ENCODE measurements at places on chromosomes 3 and 15.

DNA sequence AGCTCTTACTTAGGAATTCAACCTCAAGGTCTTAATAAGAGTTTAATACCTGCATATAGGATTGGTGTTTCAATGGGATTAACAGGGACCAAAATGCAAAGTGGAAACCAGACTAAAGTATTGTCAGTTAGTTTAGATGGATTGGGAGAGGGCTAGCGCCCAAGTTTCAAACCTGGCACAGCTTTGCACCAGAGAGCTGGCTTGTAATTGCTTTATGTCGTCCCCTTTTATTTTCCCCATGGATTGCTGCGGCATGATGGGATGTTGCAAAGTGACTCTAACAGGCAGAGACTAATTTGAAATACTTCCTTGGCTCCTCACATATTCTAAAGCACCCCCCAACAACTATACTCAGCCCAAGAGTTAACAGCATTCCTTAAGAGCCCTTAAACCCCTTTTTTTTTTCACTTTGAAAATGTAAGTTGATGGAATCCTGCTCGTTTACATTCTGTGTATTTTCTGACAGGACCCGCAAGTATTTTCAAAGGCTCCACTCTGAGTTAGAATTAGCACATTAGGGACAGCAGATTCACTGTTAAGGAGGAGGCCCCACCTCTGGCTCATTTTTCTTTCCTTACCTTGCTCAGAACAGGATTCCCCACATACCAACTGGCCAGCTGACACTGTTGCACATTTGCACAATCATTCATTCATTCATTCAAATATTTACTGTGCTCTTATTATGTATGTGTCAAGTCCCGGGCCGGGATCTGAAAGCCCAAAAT is 214.2 kb downstream of the ERC2 start:
- DNase-seq = no peak

GRCh38 chr3:64716110-64716710 is 28.4 kb upstream of the ADAMTS9 start:
- DNase-seq = no peak

DNA sequence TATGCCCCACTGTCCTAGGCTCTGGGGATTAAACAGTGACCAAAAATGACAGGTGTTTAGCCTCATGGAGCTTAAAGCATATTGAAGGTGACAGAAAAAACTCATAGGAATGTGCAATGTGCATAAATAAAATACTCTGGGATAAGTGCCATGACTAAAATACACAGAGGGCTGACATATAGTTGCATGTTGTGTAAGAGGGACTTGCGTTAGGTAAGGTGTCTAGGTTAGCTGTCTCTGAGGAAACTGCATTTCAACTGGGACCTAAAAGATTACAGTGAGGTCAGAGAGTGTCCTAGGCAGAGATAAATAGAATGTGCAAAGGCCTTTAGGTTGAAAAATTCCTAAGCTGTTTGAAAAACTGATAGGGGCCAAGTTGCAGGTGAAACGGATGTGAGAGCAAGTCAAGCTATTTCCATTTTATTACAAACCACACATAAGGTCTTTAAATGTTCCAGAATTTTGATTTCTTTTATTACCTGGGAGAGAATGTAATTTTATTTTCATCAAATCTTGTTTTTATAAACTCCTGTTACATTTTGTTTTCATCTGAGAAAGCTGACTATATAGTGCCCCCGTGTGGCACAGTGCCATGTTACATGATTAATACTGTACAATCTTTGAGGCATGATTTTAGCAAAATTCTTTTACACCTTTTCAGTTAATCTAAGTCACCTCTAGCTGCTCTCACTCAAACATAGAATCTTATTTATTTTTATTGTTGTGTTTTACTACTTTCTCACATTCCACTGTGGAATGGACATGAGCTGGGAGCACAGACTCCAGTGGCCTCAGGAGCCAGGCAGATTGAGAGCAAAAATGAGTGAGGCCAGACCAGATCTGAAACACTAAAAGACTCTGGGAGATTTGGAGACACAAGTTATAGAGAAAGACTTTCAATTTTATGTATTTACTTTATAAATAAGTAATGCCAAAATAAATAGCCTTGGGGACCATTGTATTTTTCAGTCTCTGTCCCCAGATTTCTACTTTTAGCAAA is 259.6 kb upstream of the ZNF717 start:
- no peak for DNase-seq

DNA sequence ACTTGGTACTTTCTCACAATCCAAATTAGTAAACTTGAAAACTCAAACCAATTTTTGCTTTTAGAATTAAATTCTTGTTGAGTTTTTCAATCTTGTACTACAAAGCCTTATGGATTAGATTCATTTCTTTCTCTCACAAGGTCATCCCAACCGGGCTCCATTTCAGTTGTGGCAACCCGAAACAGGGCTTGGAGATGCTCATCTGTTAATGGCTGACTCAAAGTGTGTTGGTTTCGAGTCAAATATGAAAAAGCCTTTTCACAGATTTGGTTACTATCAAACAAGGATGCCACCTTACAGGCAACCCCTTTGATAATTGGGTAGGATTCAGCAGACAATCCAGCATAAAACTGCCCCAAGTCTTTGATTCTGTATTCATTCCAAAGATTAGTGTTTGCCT is 1.8 kb downstream of the EPM2AIP1 start:
- no peak for DNase-seq

DNA sequence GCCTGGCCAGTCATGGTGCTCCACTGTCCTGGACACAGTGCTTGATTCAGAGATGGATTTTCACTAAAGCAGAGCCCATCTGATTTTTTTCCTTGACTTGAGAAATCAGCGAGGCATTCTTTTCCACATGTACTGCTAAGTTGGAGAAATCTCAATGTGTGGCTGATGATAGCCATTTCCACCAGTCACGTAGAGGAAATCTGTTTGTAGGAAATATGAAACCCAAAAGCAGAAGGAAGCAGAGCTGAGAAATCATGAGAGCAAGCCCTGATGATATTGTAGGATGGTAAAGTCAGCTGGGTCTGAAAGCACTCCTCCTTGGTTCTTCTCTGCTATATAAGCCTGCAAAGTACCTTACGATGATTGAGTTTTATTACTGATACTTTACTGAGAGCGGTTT is 1233.4 kb downstream of the ROBO2 start:
- DNase-seq = no peak

- DNase-seq = no peak
Observed at GRCh38 chr3:23474580-23475357, 271.6 kb downstream of the UBE2E2 start.

GRCh38 chr15:83993591-83993990 is 242.0 kb upstream of the GOLGA6L4 start:
- DNase-seq = no peak

- no peak for DNase-seq
Observed at GRCh38 chr15:36958606-36959005, 141.7 kb downstream of the MEIS2 start.
